ENCODE measurements at places on chromosomes 3 and 15.

DNA sequence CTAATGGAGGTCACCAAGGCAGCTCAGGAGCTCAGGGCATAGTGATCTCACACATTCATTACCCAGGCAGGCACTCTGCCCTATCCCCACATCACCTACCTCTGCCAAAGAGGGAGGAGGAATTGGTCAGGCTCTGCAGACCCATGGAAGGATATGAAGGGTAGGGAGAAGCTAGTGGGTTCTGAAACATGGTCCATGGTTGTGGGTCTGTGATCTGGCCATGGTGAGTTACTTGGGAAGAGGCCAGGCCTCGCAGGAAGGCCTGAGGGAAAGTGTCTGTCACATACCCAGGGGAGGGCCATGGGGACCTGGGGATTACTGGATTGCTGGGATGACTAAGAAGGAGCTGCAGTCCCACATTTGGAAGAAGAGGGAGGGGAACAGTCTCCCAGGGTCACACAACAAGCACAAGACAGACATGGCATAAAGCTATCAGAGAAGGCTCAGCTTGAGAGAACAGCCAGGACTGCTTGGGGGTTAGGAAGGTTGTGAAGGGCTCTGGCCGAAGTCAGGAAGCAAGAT, 1.4 kb upstream of the PRSS50 start:
- no peak for DNase-seq

DNA sequence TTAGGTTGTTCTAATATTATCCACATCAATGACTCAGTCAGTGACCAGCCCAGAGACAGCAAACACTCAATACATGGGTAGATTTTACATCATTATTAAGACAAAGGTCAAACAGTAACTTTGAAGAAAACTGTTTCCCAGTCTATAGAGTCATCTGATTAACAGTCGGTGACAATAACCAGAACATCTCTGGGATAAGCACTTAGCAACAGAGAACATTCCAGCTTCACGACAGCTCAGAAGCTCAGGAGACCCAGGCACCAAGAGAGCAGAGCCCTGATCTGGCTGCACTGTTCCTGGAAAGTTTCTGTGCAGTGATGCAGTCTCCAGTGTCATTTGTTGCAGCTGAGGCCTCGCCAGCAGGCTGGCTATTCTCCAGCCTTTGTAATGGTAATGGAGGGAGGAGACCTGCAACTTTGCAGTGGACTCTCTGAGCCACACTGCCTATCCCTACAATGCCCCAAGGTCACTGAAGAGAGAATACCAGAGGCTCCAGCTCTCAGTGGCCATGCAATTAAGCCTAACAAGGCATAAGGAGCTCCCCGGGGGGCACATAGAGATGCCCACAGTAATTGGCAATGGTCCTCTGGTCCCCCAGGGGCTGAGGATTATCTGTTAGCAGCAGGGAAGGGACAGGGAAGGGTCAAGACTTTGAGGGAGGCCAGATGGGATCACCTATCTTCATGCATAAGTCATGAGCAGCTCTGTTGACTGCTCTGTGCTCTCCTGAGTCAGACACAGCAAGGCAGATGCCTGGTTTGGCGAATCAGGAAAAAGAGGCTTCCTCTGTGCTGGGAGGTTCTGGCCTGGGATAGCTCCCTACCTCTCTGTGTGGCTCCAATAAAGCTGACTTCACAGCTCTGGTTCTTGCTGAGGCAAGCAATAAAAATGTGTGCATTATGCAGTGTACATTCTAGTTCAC, 163.6 kb downstream of the CTNNB1 start:
- DNase-seq, result peak; percentile 25

DNA sequence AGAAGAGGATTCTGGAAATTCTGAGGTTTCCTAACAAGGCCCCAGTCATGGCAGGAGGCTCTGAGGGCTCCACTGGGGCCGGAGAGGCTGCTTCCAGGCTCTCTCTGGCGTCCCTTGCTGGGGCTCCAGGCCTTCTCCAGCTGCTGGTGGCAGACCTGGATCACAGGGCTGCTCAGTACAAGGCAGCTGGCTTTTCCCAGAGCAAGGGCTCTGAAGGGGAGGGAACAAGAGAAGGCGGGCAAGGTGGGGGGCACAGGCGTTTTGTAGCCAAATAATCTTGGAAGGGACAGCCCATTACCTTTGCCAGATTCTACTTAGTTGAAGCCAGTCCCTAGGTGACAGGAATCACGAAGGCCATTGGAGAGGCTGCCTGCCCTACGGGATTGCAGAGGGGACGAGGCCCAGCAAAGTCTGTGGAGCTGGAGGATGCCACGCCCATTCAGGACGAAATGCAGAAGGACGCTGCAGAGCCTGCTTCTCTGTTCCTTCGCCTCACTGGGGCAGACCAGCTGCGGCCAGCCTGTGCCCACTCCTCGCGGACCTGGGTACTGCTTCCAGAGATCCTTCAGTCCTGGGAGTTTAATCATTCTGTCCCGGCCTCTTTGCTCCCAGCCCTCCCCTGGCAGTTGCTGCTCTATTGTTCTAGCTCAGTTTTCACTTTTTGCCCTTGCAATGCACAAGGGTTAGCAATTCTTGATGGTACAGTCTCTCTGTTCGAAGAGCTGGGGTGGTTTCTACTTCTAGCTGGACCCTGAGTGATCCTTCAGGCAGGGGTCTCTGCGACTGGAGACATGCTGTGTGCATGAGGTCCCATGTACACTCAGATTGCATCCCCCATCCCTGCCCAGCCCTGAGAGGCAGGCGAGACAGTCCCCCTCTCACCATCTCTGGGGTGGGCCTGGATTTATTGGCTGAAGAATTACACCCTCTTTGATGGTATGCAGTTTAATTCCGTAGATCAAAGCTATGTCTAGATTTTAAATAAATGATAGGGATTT, 149.3 kb upstream of the MEF2A start:
- no peak for DNase-seq

GRCh38 chr3:191253089-191253799, 54.2 kb downstream of the OSTN start:
- DNase-seq, result no peak

- no peak for DNase-seq
These were observed 63.2 kb upstream of the MAGI1 start for GRCh38 chr3:66101901-66102300.

- no peak for DNase-seq
These were observed 109.7 kb upstream of the HACD2 start for GRCh38 chr3:123694366-123695087.

DNA sequence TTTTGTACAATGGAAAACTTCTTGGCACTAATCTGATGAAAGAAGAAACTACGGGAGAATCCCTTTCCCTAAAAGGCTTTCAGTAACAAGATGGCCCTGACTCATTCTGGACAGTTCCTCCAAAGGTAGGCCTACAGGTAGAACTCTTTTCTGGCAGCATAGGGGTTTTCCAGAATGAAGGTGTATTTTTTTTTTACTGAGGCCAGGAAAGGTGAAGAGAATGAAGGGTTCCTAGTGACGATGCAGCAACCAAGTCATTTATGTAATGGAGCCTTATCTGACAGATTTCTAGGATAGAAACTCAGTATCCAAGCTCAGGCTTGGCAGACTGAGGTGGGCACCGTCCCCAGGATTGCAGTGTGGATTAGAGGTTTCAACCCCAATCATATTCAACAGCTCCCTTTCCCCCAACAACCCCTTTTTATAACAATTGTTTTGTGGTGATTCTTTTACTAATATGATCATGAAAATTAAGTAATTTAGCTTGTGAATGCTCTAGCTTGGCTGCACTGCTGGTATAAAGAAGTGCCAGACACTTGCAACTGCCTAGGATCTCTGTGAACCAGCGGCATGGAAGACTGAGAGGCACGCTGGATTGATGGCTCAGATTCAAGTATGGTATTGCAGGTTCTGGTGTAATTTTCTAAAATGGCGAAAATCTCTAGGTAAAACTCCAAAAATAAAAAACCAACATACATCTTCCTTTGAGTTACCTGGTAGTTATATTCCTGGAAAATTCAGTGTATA, 8.7 kb upstream of the TRIM69 start:
- peak; percentile 9 for DNase-seq

GRCh38 chr15:81859737-81860516, 185.9 kb downstream of the MEX3B start:
- DNase-seq, result no peak

DNA sequence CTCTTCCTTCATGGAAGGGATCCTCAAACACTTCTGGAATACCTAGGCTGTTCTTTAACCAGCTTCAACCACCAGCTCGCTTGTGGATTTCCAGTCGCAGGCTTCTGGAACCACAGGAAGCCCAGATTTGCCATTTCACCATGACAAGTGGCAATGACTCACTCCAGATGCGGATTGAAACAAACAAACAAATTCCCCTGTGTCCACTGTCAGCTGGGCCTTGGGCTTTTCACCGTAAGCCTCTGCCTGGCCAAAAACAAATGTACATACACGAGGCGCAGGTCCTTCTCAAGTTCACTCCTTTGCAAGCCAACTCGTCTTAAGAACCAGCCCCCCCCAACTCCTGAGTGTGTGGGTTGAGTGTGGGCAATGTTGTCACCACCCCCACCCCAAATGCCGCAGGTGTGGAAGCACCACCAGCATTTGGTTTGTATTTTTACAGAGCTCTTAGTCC, 8.8 kb downstream of the BCL6 start:
- DNase-seq, result peak; percentile 92

- DNase-seq, result no peak
These were observed 8.8 kb downstream of the LRRC3B start for GRCh38 chr3:26631390-26631738.

GRCh38 chr3:53051929-53052328, 6.1 kb upstream of the SFMBT1 start:
- no peak for DNase-seq

DNA sequence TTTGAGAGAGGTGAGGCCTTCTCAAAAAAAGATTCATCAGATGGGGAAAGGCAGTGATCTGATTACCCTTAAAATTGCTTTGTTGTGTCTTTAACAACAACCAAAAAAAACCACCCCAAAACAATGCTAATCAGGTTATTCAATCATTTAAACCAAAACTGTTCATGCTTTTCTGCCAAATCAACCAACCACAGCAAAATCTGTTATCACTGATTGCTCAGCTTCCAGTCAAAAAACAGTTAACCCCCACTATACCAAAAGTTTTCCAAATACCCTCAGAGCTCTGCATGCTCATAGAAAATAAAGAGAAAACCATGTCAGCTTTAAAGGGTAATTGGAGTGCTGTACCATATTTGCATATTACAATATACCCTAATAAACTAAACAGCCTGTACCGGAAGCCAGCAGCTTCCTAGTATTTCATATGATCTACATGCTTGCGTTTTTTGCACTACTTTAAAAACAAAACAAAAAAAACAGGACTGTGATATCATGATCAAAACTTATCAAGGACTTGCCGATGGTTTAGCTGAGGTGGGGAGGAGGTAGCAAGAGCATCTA, 22.8 kb downstream of the SATB1 start:
- no peak for DNase-seq

DNA sequence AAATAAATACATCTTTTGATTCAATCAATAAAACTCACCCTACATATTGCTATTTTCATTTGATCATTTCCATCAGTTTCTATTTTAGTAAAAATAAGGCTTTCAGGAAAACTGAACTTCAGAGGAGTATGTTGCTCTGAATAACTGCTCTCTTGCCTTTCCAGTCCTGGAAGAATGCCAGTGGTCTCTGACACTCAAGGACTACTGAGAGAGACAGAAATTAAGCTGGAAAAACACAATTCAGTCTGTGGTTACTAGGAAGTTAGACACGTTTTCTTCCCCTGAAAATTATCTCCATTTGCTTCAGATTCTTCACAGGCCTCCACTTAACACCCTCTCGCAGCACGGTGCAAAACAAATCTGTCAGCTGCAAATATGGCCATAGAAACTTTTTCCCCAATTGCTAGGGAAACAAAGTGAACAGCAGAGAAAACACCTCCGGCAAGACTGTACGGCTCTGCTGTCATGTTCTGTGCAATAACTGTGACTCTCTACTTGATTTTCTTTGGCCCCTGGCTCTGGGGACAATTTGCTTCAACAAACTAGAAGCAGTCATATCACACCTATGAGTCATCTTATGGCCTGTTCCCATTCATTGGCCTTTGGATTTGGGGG, 353.0 kb downstream of the MAGI1 start:
- DNase-seq, result peak; percentile 16

- no peak for DNase-seq
These were observed 48.4 kb downstream of the CHAC1 start for GRCh38 chr15:41001524-41002214.
